ENCODE measurements at places on chromosomes 7 and 10.

- DNase-seq = peak; percentile 27
Observed at GRCh38 chr10:61000769-61001730, 57.1 kb upstream of the RHOBTB1 start.

GRCh38 chr10:7123774-7124173 lies 287.1 kb downstream of the SFMBT2 start:
- DNase-seq = no peak

DNA sequence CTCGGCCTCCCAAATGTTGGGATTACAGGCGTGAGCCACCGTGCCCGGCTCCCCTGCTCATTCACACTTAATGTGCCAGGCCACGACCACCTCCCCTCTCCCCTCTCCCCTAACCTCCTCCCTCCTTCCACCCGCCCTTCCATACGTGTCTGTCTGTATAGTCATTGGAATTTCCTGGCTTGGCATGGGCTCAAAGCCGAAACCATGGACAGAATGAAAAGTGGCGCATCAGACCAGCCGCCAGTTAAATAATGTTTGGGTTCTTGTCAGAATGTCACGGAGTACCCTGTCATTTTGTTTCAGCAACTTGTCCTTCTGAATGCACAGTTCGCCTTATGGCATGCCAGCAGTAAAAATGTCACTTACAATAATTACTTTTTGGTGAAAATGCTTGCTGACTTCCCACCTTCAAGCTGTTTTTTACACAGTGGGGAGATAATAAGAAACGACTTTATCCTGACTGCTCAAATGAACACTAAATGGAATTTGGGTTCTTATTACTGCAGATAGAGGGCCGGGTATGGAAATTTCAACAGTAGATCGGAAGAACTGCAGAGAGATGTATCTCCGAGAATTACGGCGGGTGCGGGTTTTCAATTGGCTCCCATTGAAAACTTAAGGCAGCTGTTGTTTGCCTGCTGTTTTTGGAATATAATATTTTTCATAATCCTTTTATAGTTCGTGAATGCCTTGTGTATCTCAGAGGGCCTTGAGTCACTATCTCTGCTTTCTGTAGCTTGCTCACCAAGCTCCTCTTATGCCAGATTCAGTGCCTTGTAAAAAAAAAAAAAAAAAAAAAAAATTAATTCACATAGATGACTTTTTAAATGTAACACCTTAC lies 65.5 kb upstream of the SH2B2 start:
- peak; percentile 41 for DNase-seq

DNA sequence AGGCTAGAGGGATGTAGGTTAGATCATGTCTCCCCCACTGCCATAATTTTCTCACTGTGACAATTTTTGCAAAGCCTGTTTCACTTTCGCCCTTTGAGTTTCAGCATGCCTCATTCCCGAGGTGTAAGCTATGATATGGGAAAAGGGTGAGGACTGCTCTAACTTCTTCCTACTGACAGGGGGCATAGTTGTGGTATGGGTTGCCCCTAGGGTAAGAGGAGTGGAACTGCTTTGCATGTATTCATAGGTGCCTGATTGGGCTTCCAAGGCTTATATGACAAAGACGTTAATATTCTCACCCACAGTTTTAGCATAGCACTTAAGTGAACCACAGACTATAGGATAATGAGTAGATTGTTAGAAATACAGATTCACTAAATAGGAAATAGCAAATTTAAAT lies 148.7 kb downstream of the BBS9 start:
- DNase-seq = no peak

DNA sequence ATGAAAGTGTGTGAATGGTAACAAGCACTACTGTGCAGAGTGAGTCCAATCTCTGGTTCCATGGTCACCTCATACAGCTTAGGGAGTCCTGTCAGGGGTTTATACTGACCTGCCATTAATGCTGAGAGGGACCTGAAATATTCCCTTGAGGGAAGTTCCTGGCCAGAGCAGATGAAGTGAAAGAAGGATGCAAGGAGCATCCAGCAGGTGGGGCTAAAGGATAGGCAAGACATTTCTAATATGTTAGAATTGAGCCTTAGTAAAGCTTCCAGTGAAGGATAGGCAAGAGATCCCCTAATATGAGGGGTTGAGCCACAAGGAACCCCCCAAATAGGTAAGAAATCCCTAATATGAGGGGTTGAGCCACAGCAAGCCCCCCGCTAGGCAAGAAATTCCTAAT lies 25.5 kb upstream of the FAM221A start:
- DNase-seq = no peak

GRCh38 chr7:94178230-94178629 lies 174.1 kb upstream of the BET1 start:
- DNase-seq = no peak

DNA sequence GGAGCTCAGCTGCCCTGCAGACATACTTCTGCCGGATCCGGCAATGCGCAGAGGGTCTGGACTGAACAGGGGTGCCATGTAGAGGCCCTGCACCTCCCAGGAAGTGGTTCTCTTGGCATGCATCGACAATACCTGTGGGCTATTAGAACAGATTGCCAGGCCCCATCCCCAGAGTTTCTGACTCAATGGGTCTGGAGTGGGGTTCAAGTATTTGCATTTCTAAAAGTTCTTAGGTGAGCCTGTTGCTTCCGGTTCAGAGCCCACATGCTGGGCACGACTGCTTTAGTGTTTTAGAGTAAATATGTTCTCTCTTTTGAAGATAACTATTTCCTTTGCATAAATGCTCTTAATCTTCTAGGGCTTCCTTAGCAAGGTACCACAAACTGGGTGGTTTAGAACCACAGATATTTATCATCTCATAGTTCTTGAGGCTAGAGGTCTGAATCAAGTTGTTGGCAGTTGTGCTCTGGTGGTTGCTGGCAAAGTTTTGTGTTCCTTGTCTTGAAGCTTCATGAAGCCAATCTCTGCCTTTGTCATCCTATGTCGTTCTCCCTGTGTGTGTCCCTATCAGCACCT lies 435.5 kb downstream of the TCERG1L start:
- DNase-seq = no peak

GRCh38 chr7:116327752-116328151 lies 117.4 kb downstream of the TES start:
- DNase-seq = peak; percentile 10

- no peak for DNase-seq
Observed at GRCh38 chr7:29401769-29402168, 161.9 kb upstream of the PRR15 start.

- DNase-seq = no peak
Observed at GRCh38 chr7:101172854-101173751, 7.0 kb downstream of the NAT16 start.

DNA sequence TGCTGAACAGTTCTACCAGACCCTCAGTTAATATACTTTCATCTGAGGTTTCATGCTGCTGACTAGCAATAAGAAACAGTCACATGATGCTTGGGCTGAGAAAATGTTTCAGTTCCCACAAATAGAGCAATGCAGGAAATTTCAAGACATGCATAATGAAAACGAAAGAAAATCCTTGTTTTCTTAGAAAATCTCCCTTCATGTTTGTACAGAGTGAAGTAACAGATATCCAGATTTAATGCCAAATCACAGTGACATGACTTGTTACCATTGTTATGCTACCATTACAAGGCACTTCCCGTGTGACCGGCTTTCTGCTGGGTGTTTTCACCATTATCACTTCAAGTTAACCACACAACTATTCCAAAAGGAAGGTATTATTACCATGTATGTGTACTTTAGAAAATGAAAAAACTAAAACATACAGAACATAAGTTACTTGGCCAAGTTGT lies 121.7 kb downstream of the DOCK4 start:
- DNase-seq = no peak

- DNase-seq = no peak
Observed at GRCh38 chr7:139887992-139888481, 59.0 kb downstream of the TBXAS1 start.

DNA sequence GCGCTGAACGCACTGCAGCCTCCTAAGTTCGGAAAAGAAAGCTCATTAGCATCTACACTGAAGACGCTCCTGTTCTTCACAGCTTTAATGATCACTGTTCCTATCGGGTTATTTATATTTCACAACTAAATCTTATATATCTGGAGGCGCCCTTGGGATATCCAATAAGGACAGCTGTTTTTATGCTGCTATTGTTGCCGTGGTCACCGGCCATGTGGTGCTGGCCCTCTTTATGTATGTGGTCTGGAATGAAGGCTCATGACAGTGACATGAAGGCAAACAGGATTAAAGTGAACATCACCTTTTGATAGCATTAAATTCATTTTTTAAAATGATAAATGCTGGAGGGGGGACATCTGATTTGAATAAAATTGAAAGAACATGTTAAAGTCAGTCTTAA lies 8.8 kb downstream of the BLVRA start:
- no peak for DNase-seq

GRCh38 chr7:45190406-45191165 lies 33.0 kb downstream of the RAMP3 start:
- no peak for DNase-seq

GRCh38 chr10:110918269-110918642 lies 724 bp downstream of the BBIP1 start:
- peak; percentile 71 for DNase-seq

GRCh38 chr7:25662841-25663800 lies 434.8 kb upstream of the NPVF start:
- DNase-seq = no peak

- no peak for DNase-seq
Observed at GRCh38 chr7:151379534-151380198, 30.2 kb downstream of the WDR86 start.

DNA sequence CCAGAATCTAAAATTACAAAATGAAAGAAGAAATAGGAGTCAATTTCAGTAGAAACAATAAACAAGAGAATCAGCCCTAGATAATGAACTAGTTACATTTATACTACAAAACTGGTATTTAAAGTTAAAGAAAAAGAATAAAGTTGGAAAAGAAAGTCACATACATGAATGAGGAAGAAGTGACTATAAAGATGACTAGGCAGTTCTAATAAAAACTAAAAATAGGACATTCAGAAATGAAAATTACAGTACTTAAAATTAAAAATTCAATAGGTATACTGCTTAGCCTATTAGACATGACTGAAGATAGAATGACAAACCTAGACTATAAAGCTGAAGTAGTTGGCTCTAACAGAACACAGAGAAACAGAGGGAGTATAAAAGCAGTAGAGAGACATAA lies 108.8 kb downstream of the AHR start:
- no peak for DNase-seq

- no peak for DNase-seq
Observed at GRCh38 chr10:123526356-123527064, 139.6 kb upstream of the GPR26 start.

- DNase-seq = no peak
Observed at GRCh38 chr7:111783854-111784253, 221.6 kb upstream of the IMMP2L start.

DNA sequence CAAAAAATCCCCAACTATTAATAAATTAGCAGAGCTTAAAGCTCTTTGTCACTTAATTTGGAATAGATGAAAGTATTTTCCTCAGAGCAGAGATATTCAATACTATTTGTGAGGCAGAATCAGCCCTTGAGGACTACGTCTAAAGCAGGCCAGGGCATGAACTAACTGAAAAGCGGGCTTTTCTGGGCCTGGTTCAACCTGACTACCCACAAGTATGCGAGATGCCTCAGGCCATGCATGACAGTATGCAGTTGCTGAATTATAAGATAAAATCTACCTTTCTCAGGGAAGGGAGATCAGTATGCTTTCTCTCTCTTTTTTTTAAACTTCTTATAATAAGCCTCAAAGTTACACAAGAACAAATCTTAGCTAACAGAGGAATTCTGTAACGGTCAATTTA lies 20.1 kb downstream of the TMEM168 start:
- DNase-seq = no peak

GRCh38 chr10:20811131-20811530 lies 86.0 kb downstream of the NEBL start:
- DNase-seq = no peak

DNA sequence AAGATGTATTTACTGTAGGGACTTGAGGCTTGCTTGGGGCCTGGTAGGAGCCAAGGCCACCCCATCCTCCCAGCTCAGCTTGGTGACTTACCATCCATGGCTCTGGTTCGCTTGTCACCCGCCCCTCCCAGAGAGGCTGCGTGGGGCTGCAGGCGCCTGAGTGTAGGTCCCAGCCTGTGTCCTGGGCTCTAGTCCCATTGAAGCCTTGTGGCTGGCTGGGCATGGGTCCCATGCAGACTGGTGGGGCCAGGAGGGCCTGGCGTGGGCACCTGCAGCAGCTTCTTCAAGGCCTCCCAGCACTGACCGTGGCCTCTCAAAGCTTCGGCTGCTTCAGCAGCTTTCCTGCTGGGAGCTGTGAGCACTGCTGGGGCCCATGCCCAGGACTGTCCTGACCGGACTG lies 118.1 kb downstream of the INPP5A start:
- DNase-seq = no peak
